ENCODE measurements at places on chromosomes 1 and 21. TPM values are rescaled to one million over a fixed set of nuclear protein-coding genes. Genes with fewer than 3 reads are reported as not detected.

The UBL4B gene
- not detected for total RNA-seq

The COL16A1 gene
- total RNA-seq: 7.0 TPM

The SPATA1 gene
- 3.3 TPM for total RNA-seq

The RAD54L gene
- total RNA-seq: 22.2 TPM

The NUDT4B gene
- 21.5 TPM for total RNA-seq

The IGFN1 gene
- total RNA-seq: 0.15 TPM

The TMEM61 gene
- not detected for total RNA-seq

GRCh38 chr21:24456358-24456757, 1150.9 kb downstream of the MRPL39 start:
- no peak for DNase-seq

DNA sequence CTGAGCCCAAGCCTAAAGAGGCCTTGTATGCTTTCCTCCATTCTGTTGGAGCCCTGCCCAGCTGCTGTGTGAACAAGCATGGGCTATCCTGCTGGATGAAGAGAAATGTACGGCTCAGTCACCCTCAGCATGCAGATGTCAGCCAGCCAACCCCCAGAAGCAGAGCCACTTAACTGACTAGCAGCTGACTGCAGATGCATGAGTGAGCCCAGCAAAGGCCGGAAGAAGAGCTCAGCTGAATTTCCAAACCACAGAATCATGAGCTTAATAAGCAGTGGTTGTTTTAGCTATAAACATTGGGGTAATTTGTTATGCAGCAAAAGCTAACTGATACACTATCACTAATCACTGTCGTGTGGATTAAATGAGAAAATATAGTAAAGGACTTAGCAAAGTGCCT, 39.0 kb downstream of the FOXO6 start:
- no peak for DNase-seq

GRCh38 chr1:45423906-45424678, 66.9 kb downstream of the TESK2 start:
- no peak for DNase-seq

- DNase-seq: no peak
Measured at GRCh38 chr1:228478326-228478725, 8.9 kb upstream of the RNF187 start.

DNA sequence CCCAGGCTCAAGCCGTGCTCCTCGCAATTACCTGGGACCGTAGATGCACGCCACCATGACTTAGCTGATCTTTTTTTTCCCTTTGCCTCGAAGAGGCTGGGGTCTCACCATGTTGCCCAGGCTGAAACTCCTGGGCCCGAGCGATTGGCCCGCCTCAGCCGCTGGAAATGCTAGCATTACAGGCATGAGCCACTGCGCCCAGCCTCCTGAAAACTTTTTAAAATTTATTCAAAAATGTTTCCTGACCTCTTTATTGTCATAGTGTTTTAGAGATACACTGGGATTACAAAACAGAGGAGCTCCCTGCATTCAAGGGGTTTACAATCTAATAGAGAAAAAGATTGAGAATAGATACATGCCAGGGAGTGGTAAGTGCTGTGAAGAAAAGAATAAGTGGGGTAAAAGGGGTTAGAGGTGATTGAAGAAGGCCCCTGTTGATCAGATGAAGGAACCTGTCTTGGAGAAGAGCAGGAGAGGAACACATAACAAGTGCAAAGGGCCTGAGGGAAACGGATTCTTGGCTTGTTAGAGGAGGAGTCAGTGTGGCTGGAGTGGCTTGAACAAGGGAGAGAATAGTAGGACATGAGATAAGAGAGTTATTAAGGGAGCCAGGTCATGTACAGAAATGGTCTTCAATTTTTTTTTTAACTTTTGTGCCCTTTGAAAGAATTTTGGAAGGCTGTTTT, 1.7 kb upstream of the TRIM33 start:
- no peak for DNase-seq

- no peak for DNase-seq
Measured at GRCh38 chr1:116720364-116721038, 33.7 kb upstream of the CD2 start.

DNA sequence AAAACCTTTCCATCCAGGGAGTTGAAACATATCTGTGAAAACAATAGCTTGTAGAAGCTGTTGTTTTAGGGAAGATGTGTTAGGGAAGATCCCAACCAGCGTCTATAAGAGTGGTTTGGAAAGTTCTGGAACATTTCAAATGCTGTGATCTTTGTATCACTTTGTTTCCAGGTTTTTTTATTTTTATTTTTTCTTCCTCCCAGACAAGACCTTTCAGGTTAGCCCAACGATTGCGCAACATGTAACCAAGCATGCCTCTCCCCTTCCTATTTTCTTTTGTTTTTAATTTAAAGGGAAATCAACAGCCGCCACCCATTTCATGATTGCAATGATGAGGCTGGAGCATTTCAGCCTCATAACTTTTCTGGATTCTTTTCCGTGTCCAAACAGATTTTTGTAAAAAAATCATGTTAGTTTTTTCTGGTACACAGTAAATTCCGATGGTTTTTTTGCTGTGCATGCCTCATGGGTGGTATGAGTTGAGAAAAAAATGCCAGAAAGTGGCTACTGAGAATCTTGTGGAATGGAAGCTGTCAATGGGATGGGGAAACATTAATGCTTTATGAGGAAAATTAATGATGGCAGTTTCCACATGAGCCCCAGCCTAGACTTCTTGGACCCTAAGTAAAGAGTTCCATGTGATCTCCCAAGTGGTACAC, 109.3 kb downstream of the RUNX1 start:
- no peak for DNase-seq

GRCh38 chr1:180860535-180860934, 52.2 kb upstream of the KIAA1614 start:
- no peak for DNase-seq

DNA sequence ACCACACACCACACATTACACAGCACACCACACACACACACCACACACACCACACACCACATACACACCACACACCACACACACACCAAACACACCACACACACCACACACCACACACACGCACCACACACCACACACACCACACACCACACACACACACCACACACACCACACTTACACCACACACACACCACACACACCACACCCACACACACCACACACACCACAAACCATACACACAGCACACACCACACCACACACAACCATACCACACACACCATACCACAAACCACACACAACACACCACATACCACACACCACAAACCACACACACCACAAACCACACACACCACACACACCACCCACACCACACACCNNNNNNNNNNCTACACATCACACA, 40.9 kb upstream of the SIK1 start:
- DNase-seq: no peak

DNA sequence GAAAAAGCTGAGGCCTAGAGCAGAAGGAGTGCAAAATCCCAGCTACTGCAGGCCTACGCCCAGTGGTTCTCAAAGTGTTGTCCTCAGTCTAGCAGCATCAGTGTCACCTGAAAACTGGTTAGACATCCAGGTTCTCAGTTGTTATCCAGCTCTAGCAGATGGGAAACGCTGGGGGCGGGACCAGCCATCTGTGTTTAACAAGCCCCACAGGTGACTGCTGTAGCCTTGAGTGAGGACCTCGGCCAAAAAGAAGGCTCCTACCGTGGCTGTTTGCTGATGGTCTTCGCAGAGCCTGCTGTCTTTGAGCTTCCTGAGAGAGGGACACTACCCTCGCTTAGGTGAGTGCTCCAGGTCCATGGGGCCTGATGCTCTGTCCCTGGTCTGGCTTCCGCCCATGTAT, 69.7 kb downstream of the LRRN2 start:
- no peak for DNase-seq

DNA sequence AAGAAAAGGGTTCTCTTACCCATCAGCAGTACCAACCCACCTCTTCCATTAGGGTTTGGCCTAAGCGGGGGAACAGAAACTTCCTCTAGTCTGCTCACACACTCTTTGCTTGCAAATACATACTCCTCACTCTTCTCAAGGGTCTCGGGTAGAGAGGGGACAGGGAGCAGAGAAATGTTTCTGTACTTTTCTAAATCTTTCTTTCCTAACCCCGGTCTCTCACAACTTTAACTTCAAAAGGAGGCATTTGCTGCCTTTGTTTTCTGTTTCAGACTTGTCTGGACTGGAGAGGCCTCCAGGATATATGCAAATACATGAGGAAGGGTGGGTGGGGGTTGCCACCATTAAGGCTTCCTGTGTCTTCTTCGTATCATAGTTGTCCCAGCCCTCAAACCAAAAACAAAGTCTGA, 10.5 kb upstream of the LAX1 start:
- DNase-seq: no peak

- DNase-seq: no peak
Measured at GRCh38 chr1:206049293-206049692, 3.7 kb upstream of the RHEX start.

GRCh38 chr1:206833106-206833680, 32.2 kb upstream of the IL20 start:
- DNase-seq: peak; percentile 31

- DNase-seq: peak; percentile 49
Measured at GRCh38 chr1:225426395-225427234, 1.2 kb downstream of the LBR start.

DNA sequence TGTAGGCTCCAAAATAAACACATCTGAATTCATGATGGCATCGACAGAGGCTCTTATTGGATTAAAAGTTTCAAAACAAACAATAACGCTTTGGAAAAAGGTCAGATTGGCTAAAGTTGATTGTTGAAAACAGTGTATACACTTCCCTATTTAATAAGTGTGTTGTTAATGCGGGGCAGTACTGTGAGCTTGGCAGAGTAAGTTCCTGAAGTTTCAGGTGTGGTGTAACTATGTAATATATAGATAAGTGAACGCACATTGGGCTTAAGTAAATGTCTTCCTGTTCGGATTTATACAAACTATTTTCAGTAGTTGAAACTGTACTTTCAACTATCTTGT, 810 bp downstream of the ZBTB37 start:
- DNase-seq: no peak

- peak; percentile 89 for DNase-seq
Measured at GRCh38 chr1:27366411-27367159, at the start of gene MAP3K6. Gene MAP3K6 (minus strand): TSS chr1:27366961. CDS start chr1:27366597, 364 bp downstream.

- DNase-seq: no peak
Measured at GRCh38 chr1:204725821-204726448, 40.4 kb upstream of the LRRN2 start.

GRCh38 chr1:16122916-16123315, 33.0 kb downstream of the EPHA2 start:
- DNase-seq: no peak

GRCh38 chr1:185534801-185535200, 199.4 kb upstream of the HMCN1 start:
- no peak for DNase-seq

GRCh38 chr1:233347338-233347737, 19.8 kb downstream of the MAP3K21 start:
- no peak for DNase-seq

DNA sequence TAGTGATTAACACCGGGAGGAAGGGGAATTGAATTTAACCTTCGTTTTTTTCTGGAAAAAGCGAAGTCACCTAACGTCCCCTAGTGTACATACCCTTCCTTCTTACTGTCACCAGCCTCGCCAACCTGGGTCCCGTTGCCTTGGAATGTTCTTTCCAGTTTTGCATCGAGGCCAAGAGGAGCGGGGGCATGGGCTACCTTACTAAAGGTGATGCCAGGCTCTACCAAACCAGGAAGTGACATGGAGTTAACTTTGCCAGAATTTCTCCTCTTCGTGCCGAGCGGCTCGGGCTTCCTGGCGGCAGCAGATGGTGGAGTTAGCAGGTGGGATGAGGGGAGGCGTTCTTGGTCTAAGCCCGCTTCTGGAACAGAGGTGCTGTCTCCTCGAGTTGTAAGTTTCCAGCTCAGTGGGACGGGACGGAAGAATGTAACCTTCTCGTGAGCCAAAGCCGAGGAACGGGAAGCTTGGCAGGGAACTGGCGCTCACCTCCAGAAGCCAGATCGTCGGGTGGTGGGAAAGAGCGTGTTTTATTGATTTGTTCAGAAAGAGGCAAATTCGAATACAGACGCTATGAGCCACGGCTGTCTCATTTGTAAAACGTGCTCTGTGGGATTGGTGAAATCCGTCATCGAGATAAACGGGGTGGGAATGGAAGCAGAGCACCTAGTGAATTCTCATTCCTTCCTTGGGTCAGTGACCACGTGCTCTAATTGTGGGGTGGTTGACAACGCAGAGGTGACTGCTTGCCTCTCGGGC, 486 bp downstream of the NIPAL3 start:
- DNase-seq: peak; percentile 24

DNA sequence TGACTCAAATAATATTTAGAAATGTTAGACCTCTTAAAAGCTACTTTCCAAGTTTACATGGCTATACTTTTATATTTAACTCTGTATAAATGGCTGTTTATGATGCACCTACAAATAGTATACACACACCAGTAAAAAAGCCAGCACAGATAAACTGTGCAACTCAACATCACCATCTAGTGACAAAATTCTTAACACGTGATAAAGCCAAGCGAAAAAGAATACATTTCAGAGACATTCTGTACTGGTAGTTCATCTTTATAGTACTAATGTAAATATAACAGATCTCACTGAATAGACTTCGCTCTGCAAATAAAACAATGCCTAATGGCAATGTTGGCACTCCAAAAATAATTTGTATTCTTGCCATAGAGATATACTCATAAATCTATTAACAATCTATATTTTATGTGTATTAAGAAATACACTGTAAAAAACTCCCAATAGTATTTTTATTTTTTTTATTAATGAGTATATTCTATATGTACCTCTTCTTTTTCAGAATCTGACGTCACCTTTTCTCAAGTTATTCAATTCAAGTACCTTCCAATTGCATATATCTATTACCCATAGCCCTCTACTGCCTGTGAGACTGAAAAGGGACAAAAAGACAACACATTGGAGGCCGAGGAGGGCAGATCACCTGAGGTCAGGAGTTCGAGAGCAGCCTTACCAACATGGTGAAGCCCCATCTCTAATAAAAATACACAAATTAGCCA, 100.2 kb downstream of the DPYD start:
- DNase-seq: peak; percentile 38

GRCh38 chr1:115069659-115070308, 19.5 kb downstream of the TSPAN2 start:
- no peak for DNase-seq

DNA sequence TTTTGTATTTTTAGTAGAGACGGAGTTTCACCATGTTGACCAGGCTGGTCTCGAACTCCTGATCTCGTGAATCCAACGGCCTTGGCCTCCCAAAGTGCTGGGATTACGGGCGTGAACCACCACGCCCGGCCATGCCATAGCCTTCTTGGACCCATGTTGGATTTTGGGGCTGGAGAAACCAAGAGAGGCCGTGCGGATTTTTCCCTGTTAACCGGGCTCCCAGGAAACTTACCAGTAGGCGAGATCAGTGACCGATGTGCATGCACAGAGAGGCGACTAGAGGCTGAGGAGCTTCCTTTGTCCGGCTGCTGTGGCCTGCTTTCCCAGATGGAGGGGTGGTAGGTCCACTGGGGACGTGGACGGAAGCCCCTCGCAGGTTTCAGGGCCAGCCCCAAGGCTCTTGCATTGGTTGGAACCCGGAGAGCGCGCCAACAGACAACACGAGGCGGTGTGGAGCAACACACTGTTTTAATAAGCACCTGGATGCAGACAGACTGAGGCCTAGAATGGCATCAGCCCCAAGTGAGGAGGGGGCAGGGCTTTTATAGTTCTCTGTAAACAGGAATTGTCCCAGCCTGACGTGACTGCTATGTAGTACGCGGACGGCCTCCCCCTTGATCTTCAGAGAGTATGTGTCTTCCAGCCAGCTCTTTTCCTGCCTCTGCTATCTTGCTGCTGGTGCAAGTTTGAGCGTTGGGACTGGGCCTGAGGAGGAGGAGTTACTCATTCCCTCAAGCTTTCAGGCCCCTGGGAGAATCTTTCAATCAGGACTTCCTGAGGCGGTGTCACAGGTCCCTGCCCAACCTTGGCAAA, at the start of gene ERVH48-1:
Gene ERVH48-1 (minus strand): TSS at position 517 of the 813 bp plus-strand sequence. CDS start 6,624 bp downstream, outside the sequence.
- DNase-seq: no peak
